ENCODE measurements at places on chromosomes 11 and 22.

- DNase-seq = no peak
Measured at GRCh38 chr11:117570701-117571100, 226.3 kb downstream of the DSCAML1 start.

GRCh38 chr11:34356576-34356912 is 1.3 kb downstream of the ABTB2 start:
- DNase-seq = no peak

- DNase-seq = no peak
Measured at GRCh38 chr11:127493330-127494022, 492.9 kb upstream of the KIRREL3 start.

DNA sequence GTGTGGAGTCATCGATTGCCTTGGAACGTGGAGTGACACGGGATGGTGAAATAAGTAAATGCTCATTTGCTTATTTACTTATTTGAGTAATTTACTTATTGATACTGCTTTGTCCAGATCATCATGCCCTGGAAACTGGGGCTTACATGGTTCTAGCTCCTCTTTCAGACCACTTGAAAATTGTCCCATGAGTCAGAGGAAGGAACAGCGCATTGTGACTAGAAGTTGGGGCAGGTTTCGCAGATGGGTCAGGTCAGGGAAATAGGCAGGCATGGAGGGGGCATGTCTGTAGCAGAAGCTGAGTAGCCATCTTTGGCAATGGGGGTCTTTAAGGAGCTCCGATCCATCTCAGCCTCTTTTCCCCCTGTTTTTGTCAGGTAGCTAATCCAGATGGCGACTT is 104.2 kb upstream of the SORL1-AS1 start:
- no peak for DNase-seq

DNA sequence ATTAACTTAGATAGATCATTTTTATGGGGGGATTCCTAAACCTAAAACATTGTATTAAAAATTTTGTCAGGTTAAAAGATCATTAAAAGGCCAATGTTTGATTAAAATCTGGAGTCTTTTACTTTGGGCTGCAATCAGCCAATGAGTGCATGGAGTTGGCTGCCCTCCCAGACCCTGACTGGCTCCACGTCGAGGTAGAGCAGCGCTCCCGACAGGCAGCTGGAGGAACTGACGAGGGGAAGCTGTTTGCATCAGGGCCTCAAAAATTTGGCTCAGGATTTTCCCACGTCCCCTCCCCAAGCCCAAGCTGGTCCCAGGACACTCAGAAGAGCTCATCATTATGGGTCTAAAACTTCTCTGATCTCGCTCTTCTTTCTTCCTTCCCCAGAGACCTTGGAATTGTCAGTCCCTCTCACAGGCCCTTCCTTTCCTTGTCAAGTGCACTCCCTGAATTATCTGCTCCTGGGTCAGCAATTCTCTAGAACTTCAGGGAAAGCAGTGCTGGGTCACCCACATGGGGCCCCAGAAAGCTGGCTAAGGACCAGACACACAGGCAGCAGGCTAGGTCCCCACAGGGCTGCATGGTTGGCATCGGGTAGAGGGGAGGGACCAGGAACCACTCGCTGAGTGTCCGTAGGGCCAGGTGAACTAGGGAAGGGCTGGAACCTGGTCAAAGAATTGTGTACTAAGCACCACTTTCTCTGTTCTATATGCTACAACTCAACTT is 119.6 kb upstream of the IGLL5 start:
- DNase-seq = no peak

- no peak for DNase-seq
Measured at GRCh38 chr11:35611741-35612140, 6.5 kb upstream of the FJX1 start.

GRCh38 chr11:65854852-65855837 is 2.8 kb downstream of the CFL1 start:
- DNase-seq = peak; percentile 33

GRCh38 chr11:23973244-23973643 is 523.6 kb upstream of the LUZP2 start:
- no peak for DNase-seq

GRCh38 chr22:44075670-44076069 is 51.6 kb downstream of the PARVB start:
- DNase-seq = peak; percentile 67

- no peak for DNase-seq
Measured at GRCh38 chr11:21768388-21768787, 424.5 kb upstream of the ANO5 start.

DNA sequence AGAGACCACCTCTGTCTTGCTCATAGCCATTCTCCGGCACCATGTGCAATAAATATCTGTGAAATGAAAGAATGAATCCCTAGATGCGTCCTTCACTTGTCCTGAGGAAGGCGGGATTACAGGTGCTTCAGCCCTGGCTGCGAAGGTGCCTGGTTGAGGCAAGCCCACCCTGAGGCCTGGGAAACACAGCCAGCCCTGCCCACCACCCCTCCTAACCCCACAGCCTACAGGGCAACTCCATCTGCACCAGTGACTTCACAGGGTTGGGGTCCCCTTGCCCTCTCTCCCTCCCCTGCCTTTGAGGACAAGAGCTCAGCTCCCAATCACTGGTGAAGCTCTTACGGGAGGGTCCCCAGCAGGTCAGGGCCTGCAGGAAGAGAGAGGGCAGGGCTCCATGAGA is 17.5 kb upstream of the SCGB1A1 start:
- peak; percentile 26 for DNase-seq

DNA sequence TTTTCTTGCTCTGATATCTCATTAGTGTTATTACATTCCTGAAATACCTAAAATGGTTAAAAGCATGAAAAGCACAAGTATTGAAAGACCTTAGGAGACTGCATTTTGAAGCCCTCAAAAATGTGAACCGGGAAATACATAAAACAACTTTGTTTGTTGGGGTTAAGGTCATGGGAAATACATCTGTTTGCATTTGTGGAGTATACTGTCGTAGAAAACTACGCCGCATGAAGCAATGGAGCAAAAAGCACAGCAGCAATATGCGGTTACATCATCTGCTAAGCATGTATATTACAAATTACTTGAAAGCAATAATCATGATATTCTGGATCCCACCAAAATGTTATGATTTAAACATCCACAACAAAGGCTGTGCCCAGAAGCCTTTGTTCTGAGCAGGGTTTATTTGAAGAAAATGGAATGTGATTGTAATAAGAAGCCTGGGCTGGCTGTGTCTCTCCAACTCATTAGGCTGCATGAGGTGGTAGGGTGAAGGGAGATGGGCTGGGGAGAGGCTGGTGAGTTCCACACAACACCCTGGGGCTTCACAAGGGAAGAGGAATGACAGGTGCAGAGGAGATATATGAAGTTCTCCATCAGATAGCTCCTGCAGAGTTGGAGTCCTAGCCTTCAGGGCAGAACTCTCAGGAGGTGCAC is 64.7 kb upstream of the LIN7C start:
- peak; percentile 23 for DNase-seq

DNA sequence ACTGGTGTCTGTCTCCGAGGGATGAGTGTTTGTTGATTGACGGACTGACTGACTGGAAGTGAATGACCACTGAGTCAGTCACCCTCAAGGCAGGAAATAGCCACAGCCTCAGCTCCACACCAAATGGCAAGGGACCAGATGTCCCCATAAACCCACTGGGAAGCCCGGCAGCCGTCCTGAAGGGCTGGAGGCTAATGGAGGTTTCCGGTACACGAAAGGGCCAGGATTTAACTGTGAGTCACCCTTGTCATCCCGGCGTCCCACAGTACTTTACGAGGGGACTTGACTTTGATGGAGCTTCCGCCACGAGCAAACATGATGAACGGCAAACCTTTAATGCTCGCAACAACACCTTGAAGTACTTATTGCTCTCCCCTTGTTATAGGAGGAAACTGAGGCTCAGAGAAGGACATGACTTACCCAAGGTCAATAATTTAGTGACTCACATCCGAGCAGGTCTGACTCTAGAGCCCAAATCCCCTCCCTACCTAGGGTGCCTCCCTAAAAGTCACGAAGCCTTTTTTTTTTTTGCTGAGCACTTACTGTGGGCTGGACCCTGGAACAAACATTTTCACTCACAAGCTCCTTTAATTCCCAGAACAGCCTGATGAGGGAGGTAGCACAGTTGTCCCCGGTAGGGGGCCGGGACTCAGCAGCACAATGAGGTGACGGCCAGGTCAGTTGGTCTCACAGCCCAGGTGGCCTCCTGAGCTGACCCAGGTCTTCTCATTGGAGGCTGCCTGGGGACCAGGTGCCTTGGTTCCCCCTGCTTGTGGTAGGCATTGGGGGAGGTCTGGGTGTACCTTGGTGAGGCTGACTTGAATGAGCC is 25.2 kb upstream of the GCAT start:
- no peak for DNase-seq

- no peak for DNase-seq
Measured at GRCh38 chr22:23159291-23159630, 14.0 kb downstream of the RAB36 start.

GRCh38 chr11:104338186-104338585 is 174.2 kb upstream of the PDGFD start:
- DNase-seq = no peak

DNA sequence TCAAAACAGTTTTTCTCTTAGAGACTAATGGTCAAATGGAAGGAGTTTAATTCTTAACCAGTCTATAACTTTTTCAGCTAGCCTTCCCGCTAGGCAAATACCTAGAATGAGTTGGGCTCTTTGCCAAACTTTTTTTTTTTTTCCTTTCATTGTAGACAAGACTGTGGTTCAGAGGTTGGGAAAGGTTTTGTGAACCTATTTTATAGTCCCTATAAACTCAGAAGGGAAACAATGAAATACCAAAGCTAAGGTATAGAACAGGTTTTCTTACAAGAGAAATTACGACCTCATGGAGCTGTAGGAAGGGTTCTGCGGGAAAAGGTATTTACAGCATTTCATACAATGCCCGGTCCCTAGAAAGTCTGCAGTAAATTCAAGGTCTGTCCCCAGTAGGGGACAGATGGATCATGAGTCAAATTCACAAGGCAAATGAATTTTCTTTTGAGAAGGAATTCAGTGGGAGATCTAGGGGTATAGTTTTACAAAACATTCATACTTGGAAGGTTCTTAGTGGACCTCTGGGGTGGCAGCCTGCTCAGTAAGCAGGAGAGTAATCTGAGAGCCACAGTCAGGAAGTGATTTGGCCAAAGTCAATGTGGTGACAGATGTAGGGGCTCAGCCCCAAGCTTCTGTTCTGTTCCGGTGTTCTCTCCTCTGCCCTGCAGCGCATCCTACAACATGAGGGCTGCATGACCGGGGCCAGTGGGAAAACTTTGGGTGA is 146.8 kb downstream of the DBX1 start:
- DNase-seq = no peak

DNA sequence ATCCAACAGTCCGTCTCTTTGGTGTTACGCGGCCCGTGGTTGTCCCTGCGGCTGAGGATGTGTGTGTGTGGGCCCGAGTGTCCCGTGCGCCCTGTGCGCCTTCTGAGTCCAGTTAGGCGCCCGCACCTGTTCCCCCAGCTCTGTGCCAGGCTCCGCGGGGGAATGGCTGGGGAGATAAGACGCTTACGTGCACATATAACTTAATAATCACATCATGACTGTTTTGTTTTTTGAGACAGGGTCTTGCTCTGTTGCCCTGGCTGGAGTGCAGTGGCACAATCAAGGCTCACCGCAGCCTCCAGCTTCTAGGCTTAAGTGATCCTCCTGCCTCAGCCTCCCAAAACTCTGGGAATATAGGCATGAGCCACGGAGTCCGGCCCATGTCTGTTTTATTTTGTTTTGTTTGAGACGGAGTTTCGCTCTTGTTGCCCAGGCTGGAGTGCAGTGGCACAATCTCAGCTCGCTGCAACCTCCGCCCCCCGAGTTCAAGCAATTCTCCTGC is 817 bp downstream of the ARL2 start:
- DNase-seq = no peak

DNA sequence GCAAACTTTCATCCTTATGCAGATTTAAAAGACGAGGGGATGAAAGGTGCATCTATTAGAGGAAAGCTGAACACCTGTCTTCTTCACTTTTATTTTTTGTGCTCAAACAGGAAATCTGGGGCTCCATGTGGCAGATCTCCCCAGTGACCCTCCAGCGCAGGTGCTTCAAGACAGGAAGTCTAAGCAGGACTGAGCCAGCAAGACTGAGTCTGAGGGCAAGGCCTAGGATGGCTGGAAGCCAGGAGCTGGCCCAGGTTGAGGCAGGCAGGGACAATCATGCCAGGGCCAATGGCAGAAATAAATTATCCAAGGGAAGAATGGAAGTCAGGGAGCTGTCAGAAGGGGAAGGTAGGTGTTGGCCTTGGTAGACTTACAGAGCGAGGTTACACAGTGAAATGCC is 101.1 kb upstream of the SPON1 start:
- no peak for DNase-seq

DNA sequence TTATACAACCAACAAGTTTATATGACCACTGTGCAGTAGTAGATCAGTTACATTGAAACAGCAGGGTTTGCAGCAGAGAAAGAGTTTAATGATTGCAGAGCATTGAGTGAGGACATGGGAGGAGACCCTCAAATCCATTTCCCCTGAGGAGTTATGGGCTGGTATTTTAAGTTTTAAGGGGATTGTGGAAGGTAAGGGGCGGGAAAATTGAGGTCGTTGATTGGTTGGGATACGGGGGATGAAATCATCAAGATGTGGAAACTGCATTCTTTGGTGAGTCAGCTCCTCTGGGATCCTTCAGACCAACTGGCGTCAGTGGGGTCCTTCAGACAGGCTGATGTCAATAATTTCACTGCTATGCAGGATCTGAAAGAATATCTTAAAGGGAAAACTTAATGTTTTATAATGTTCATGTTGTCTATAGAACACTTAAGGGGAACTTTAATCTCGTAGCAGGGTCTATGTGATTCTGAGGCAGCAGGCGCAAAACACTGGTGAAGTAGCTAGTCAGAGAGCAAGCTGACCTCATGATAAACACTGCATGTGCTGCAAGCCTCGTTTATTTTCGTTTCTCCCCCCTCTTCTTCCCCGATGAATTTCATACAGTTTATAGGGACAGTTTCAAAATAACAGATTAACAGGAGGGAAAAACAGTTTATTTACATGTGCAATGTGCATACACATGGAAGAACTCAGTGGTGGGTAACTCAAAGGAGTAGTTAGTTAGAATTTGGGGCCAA is 17.4 kb upstream of the BACE1-AS start:
- no peak for DNase-seq

DNA sequence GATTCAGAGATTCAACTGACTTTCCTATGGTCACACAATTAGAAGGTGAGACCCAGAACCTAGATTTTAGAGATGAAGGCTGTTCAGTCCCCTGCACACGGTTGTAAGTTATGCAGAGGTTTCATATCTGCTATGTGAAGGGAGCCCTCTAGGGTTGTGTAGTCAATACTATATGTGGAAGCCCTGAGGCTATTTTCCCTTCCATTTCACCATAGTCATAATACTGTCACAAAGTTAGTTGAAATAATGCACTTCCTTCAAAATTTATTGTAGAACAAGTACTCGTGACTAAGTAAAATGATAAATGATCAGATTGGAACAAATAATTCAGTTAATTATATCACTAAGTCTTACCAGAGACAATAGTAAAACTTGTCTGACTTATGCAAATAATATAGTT is 48.8 kb downstream of the ENDOD1 start:
- no peak for DNase-seq

GRCh38 chr22:44928711-44929358 is 81.0 kb downstream of the PHF21B start:
- DNase-seq = no peak

GRCh38 chr11:1532014-1532586 is 40.0 kb downstream of the DUSP8 start:
- DNase-seq = peak; percentile 78

All from femur (tissue), 1 donor.